Hematopoietic multipotent progenitor cell treated with erythropoietin and hydrocortisone succinate and interleukin-3 and kit ligand, for 17 days (in vitro differentiated cells): ENCODE measurements at places on chromosomes 11 and 22.

GRCh38 chr11:7999795-8000194 lies 12.7 kb downstream of the EIF3F start:
- DNase-seq = no peak

- no peak for DNase-seq
These were observed 2.3 kb downstream of the GATD1 start for GRCh38 chr11:774873-775592.

DNA sequence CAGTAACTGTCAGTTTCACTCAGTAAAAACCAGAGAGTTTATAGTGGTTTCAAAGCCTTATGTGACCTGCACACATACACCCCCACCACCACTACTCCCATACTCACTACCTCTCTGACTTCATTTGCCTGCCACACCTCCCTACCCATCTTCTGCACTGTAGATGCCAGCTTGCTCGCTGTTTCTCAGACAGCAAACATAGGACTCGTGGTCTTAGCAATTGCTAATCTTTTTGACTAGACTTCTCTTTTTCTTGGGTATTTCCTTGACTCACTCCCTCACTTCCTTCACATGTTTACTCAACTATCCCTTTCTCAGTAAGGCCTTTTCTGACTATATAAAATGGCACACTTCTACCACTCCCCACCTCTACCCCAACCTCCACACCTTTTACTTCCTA lies 27.8 kb downstream of the CEP295 start:
- no peak for DNase-seq

GRCh38 chr11:19789835-19790710 lies 77.4 kb downstream of the NAV2 start:
- DNase-seq = no peak

DNA sequence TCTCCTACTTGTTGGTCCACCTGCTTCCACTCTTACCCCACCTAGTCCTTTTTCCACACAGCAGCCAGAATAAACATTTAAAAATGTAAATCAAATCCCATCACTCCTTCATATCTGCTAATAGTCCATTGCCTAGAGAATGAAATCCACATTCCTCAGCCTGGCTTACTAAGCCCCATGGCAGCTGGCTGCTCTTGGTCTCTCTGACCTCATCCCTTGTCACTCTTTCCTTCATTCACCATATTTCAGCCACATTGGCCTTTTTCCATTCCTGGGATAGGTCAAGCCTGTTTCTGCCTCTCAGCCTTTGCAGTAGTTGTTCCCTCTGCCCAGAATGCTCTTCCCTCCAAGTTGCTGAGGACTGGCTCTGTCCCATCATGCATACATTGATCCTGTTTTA lies 512.8 kb downstream of the INSC start:
- DNase-seq = no peak
